ENCODE measurements at places on chromosomes 16 and 17. TPM values are rescaled to one million over a fixed set of nuclear protein-coding genes. Genes with fewer than 3 reads are reported as not detected.

The WBP2 gene
- 127 TPM for total RNA-seq

The DHRS13 gene
- total RNA-seq: 10.5 TPM

The SHISA6 gene
- 0.34 TPM for total RNA-seq

The XPO6 gene
- total RNA-seq: 86.2 TPM

The CRYBA1 gene
- total RNA-seq: not detected

The TEX14 gene
- not detected for total RNA-seq

The UMOD gene
- not detected for total RNA-seq

DNA sequence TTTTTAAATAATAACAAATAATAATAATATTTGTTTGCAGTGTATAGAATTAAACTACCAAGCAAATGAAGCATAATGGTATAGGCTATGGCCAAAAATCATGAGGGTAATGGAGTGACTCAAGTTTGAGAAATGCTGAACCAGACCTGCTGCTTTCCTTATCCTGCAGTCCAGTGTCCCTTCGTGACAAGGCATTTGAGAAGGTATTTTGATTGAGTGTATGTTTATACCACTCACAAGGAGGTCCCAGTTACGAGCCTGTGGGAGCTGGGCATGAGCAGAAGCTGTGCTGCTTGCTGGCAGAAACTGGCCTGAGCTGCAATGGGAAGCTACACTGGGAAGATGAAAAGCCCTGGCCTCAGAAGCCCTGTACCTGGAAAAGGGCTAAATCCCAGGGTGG is 50.3 kb downstream of the GNAO1 start:
- no peak for DNase-seq
- H3K27ac ChIP-seq: no peak overlapping the region
- no peak overlapping the region for H3K4me3 ChIP-seq
- no peaks in the 10 kb centered on the region for H3K36me3 ChIP-seq
- no peaks in the 10 kb centered on the region for H3K27me3 ChIP-seq

DNA sequence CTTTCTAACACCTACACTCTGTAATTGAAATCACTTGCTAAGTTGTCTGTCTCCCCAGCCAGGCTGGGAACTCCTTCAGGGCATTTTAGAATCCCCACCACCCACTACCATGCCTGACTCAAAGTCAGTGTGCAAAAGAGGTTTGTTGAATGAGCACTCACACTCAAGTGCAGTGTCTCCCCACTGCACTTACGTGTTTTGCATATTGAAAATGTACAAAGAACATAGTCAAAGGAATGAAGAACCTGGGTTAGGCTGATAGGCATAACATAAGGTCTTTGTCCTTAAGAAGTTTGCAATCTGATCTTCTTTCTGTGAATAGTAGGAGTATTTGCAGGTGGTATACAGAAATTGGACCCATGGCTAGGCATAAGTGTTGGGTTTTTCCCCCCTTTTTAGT is 33.8 kb upstream of the DDX52 start:
- H3K36me3 ChIP-seq: no peaks in the 10 kb centered on the region
- no peaks in the 10 kb centered on the region for H3K4me1 ChIP-seq
- no peaks in the 10 kb centered on the region for H3K27me3 ChIP-seq
- H3K27ac ChIP-seq: no peak overlapping the region

DNA sequence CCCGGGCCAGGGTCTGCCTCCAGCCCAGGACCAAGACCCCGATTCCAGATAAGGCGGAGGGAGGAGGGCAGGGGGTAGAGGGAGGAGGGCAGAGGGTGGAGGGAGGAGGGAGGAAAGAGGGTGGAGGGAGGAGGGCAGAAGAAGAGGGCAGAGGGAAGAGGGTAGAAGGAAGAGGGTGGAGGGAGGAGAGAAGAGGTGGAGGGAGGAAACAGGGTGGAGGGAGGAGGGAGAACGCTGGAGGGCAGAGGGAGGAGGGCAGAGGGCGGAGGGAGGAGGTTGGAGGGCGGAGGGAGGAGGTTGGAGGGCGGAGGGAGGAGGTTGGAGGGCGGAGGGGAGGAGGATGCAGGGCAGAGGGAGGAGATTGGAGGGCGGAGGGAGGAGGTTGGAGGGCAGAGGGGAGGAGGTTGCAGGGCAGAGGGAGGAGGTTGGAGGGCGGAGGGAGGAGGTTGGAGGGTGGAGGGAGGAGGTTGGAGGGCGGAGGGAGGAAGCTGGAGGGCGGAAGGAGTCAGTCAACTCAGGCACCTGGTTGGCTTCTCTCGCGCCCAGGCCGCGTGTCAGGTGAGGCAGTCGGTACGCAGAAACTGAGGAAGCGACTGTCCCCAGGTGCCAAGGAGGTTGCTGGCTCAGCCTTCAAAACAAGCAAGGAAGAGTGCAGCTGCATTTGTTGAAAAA is 65.2 kb downstream of the KLHDC4 start:
- no peaks in the 10 kb centered on the region for H3K27me3 ChIP-seq
- H3K27ac ChIP-seq: no peak overlapping the region
- no peaks in the 10 kb centered on the region for H3K36me3 ChIP-seq
- no peaks in the 10 kb centered on the region for H3K4me1 ChIP-seq
- H3K4me3 ChIP-seq: no peak overlapping the region
- DNase-seq: no peak

DNA sequence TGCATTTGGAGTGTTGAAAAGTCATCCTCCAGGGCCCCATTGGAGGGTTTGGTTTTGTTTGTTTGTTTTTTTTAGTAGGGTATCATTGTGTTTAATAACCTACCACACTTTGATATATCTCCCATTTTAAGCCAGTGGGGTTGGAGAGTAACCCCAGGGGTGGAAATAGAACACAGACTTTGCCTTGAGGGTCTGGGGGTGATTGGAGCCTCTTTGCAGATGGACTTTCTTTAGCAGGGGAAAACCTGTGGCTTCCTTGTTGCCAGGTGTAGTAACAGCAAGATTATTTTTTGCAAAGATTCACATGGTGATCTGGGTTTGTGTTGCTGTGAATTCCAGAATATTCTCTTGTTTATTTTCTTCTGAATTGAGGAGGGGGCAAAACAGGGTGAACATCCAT is 1.5 kb downstream of the ABCC1 start:
- H3K4me1 ChIP-seq: no peaks in the 10 kb centered on the region
- H3K36me3 ChIP-seq: no peaks in the 10 kb centered on the region
- no peak for DNase-seq
- peak overlapping the region; percentile 68 for H3K4me3 ChIP-seq

- no peak for DNase-seq
- no peaks in the 10 kb centered on the region for H3K27me3 ChIP-seq
- H3K36me3 ChIP-seq: no peaks in the 10 kb centered on the region
- no peak overlapping the region for H3K4me3 ChIP-seq
- H3K27ac ChIP-seq: no peak overlapping the region
- no peaks in the 10 kb centered on the region for H3K4me1 ChIP-seq
Observed at GRCh38 chr16:28324235-28324886, 32.0 kb downstream of the SBK1 start.

DNA sequence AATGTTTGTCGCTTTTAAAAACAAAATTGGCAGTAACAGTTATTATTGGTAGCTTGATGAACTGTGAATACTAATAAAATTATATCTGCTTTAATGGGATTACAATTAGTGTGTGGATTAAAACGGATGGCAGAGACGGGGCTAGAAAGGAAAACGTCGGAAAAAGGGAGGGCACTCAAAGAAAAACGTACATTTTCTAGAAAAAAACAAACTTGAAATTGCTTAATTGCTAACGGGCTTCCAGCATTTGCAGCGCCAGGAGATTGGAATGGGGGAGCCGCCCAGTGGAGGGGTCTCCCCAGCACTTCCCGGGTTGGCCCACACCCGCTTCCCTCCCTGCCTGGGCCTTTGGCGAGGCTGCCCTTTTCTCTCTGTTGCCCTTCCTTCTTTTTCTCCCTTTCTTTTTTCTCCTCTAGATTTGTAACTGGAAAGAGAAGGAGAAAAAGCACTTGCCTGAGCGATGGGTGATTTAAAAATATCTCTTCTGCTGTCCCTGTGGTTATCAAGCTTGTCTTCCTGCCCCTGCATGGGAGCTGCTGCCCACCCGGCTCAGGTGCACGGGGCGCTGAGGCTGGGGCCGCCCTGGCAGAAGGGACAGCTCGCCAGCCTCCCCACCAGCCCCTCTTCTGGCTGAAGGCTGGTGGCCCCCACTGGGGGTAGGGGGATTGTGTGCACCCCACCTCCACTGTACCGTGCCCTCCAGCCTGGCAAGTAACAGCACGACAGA is 5.9 kb downstream of the BAHCC1 start:
- no peak overlapping the region for H3K4me3 ChIP-seq
- peaks cover 37% of the 10 kb centered on the region for H3K4me1 ChIP-seq
- H3K27ac ChIP-seq: peak overlapping the region; percentile 81
- H3K27me3 ChIP-seq: no peaks in the 10 kb centered on the region
- H3K36me3 ChIP-seq: no peaks in the 10 kb centered on the region

DNA sequence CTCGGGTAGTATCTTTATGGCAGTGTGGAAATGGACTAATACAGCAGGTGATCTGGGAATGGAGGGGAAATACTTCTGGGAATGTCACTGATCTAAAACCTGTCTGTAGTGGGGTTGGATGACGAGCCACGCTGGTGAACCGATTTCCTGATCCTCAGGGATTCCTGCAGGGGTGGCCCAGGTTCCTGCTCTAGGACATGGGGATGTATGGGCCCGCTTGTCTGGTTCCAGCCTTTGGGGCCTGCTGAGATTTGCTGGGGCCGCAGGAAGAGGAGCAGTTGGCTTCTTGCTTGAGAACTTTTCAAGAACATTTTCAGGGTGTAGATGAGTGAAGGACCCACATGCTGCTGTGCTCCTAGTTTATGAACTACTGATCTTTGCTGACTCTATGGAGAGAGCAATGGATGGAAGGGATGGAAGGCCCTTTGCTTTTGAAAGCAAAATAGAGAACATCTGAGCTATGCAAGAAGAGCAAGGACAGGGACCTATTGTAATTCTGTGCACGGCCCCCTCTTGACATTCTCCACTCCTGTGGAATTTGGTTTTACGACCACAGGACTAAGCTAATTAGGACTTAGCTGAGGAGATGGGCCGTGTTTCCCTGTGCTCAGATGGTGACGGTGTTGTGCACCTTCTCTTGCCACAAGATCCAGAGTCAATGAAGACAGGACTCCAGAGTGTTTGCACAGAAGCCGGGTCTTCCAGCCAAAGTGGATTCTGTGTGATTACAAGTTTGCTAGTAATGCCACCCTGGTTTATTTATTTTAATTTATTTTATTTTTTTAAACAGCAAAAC is 90.5 kb downstream of the SEC14L1 start:
- no peak overlapping the region for H3K4me3 ChIP-seq
- H3K4me1 ChIP-seq: no peaks in the 10 kb centered on the region
- H3K27ac ChIP-seq: no peak overlapping the region
- no peaks in the 10 kb centered on the region for H3K27me3 ChIP-seq
- no peak for DNase-seq

DNA sequence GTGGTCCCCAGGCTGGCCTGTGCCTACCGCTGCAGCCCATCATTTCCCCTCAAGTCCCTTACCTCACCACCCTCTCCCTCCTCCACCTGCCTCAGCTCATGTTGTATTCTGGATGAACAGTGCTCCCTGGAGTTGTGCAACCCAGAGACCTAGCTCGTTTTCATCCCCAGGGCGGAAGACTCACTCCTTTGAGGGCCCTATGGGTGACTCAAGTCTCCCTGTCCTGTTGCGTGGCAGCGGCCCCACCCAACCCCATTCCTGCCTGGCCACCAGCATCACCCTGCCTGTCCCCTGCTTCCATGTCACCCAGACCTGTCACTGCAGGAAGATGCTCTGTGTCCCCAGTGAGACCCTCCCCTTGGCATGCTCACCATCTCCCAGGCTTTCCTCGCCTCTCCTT is 3.3 kb downstream of the ALOX12B start:
- H3K4me1 ChIP-seq: no peaks in the 10 kb centered on the region
- no peak for DNase-seq
- H3K27me3 ChIP-seq: peaks cover 47% of the 10 kb centered on the region
- no peaks in the 10 kb centered on the region for H3K36me3 ChIP-seq
- H3K4me3 ChIP-seq: no peak overlapping the region
- H3K27ac ChIP-seq: no peak overlapping the region

DNA sequence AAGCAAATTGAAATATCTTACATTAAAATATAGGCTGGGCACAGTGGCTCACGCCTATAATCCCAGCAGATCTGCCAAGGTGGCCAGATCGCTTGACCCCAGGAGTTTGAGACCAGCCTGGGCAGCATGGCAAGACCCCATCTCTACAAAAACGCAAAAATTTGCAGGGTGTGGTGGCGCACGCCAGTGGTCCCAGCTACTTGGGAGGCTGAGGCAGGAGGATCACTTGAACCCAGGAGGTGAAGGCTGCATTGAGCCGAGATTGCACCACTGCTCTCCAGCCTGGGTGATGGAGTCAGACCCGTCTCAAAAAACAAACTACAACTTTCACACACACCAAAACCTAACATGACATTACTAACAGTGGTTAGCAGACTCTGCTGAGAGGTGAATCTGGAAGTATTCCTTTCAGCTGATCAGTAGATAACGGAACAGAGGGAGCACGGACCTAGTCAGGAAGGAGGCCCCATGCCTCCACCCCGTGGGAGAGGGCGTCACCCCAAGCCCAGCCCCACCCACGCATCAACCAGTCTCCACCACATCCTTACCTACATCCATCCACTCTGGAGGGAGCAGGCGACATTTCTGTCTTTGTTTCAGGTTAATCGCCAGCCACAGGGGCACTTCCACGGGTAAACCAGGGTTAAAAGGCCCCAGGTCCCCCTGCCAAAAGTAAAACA is 1.7 kb downstream of the GINS2 start:
- no peaks in the 10 kb centered on the region for H3K4me1 ChIP-seq
- no peak overlapping the region for H3K4me3 ChIP-seq
- H3K36me3 ChIP-seq: no peaks in the 10 kb centered on the region
- no peaks in the 10 kb centered on the region for H3K27me3 ChIP-seq
- DNase-seq: no peak

- H3K4me3 ChIP-seq: no peak overlapping the region
- no peaks in the 10 kb centered on the region for H3K27me3 ChIP-seq
- H3K27ac ChIP-seq: no peak overlapping the region
Observed at GRCh38 chr17:70072546-70073309, 2.3 kb upstream of the KCNJ16 start.

DNA sequence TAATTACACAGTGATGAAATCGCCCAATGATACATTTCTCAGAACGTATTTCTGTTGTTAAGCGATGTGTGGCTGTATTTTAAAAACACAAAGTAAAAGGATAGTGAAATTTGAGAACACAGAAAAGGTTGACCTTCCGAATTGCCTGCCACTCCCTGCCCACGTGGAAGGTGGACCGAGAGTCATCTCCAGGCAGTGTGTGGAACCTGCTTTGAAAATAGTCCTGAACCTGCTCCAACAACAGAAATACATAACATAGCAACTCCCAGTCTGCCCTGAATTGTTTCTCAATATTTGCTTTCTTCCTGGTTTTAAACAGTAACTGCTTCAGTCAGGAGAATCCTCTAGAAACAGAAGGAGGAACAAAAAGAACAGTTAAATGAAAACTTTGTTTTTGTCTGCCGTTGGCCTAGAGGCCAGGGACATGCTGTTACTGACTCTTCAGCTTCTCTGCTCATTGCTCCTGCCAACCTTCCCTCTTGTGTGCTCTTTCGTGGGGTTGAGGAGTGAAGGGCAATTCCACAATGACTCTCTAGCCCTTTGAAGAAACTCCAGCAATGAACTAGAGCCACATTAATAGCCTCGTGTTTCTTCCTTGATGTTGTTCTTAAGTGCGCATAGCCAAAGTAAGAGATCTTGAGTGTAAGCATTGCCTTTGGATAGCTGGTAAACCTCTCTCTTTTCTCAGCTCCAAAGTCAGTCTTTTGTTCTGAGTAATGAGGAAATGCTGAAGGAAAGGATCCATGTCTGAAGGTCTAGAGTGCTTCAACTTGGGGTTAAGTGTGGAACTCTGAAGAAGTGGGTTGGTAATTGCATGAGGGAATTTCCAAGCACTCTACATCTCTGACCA is 452.5 kb upstream of the CCL2 start:
- H3K36me3 ChIP-seq: no peaks in the 10 kb centered on the region
- no peaks in the 10 kb centered on the region for H3K27me3 ChIP-seq
- no peaks in the 10 kb centered on the region for H3K4me1 ChIP-seq

GRCh38 chr16:88725609-88726407 is 19.5 kb downstream of the CTU2 start:
- no peaks in the 10 kb centered on the region for H3K4me1 ChIP-seq
- DNase-seq: no peak
- H3K27me3 ChIP-seq: no peaks in the 10 kb centered on the region
- peaks cover 80% of the 10 kb centered on the region for H3K36me3 ChIP-seq
